Chondrocyte (in vitro differentiated cells): ENCODE measurements at places on chromosomes 2 and 18. TPM values are rescaled to one million over a fixed set of nuclear protein-coding genes. Genes with fewer than 3 reads are reported as not detected.
A peak's percentile ranks its signal among the peaks of the same experiment; 100 is the strongest.

GRCh38 chr2:167181134-167181533 is 292.9 kb downstream of the XIRP2 start:
- H3K36me3 ChIP-seq = no peaks in the 10 kb centered on the region
- H3K27me3 ChIP-seq = no peaks in the 10 kb centered on the region

GRCh38 chr2:207483477-207483876 is 46.3 kb upstream of the CREB1 start:
- no peak overlapping the region for H3K4me3 ChIP-seq
- no peak for DNase-seq
- H3K27ac ChIP-seq = no peak overlapping the region
- H3K4me1 ChIP-seq = peaks cover 48% of the 10 kb centered on the region
- H3K36me3 ChIP-seq = no peaks in the 10 kb centered on the region

GRCh38 chr2:48227617-48228344 is 302.2 kb upstream of the STON1 start:
- no peak overlapping the region for H3K4me3 ChIP-seq
- H3K27ac ChIP-seq = no peak overlapping the region
- H3K27me3 ChIP-seq = peaks cover 5% of the 10 kb centered on the region
- no peaks in the 10 kb centered on the region for H3K36me3 ChIP-seq
- no peak for DNase-seq

DNA sequence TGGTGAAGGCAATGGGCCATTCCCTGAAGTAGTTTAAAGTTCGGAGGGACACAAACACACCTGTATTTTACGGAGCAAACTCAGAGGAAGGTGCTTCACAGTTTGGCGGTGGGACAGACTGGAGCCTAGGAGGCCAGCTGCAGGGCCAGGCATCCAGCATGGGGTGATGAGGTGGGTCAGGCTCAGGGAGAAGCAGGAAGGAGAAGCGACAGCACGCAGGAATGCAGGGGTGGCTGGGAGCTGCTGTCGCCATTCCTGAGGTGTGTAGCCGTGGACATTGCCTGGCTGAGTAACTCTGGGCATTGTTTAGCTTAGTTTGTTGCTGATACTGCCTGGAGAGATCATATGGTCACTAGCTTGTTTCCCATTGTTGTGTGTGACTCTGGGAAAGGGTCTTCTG is 35.8 kb upstream of the METTL21A start:
- no peaks in the 10 kb centered on the region for H3K36me3 ChIP-seq
- no peak overlapping the region for H3K4me3 ChIP-seq
- H3K27me3 ChIP-seq = no peaks in the 10 kb centered on the region
- DNase-seq = no peak
- no peak overlapping the region for H3K27ac ChIP-seq

- no peak overlapping the region for H3K4me3 ChIP-seq
- no peak overlapping the region for H3K27ac ChIP-seq
- H3K27me3 ChIP-seq = no peaks in the 10 kb centered on the region
- peaks cover 18% of the 10 kb centered on the region for H3K4me1 ChIP-seq
- H3K36me3 ChIP-seq = peaks cover 13% of the 10 kb centered on the region
- DNase-seq = no peak
Measured at GRCh38 chr2:23642516-23642915, 257.5 kb downstream of the KLHL29 start.

GRCh38 chr2:120787111-120787821 is 51.6 kb downstream of the GLI2 start:
- H3K36me3 ChIP-seq = peaks cover 1% of the 10 kb centered on the region
- H3K4me3 ChIP-seq = no peak overlapping the region
- H3K4me1 ChIP-seq = peaks cover 40% of the 10 kb centered on the region
- DNase-seq = no peak

DNA sequence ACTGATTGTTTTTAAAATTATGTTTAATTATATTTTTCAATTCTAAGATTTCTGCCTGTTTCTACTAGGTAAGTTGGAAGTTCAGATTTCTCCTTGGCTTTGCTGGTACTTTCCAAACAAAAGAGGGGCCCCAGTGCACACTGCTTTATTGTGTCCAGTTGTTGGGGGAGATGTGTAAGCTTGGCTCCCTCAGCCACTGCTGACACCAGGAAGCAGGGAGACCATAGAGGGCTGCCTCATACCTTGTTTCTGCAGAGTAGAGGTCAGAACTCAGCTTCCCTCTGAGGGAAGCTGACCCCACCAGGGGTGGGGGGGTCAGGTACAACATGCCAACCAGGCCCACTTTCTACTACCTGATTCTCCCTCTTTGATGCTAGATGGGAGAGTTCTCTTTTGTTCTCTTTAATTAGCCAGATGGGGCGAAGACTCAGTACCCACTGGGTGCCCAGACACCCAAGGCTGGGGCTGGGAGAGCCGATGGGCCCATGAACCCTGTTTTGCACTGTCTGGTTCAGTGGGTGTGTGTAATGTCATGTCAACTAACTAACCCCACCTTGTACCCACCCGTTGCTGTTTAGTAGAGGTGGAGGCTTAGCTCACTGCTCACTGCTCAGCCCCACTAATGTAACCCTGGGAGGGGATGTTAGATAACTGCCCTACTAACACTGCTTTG is 14.7 kb downstream of the BCL2L11 start:
- H3K4me3 ChIP-seq = no peak overlapping the region
- no peak overlapping the region for H3K27ac ChIP-seq
- no peaks in the 10 kb centered on the region for H3K27me3 ChIP-seq

- peaks cover 74% of the 10 kb centered on the region for H3K4me1 ChIP-seq
- no peak overlapping the region for H3K4me3 ChIP-seq
- DNase-seq = no peak
- H3K36me3 ChIP-seq = peaks cover 43% of the 10 kb centered on the region
Measured at GRCh38 chr2:109447776-109448175, 166.0 kb downstream of the SEPTIN10 start.

- H3K4me1 ChIP-seq = no peaks in the 10 kb centered on the region
- no peaks in the 10 kb centered on the region for H3K36me3 ChIP-seq
- H3K4me3 ChIP-seq = no peak overlapping the region
- peaks cover 4% of the 10 kb centered on the region for H3K27me3 ChIP-seq
- DNase-seq = no peak
Measured at GRCh38 chr2:118936936-118937335, 5.1 kb upstream of the MARCO start.

Gene CIDEA
- not detected in 3 replicates for total RNA-seq

- no peak for DNase-seq
- peak overlapping the region; percentile 68 for H3K27ac ChIP-seq
- H3K27me3 ChIP-seq = peaks cover 2% of the 10 kb centered on the region
- peaks cover 32% of the 10 kb centered on the region for H3K4me1 ChIP-seq
Measured at GRCh38 chr2:48719480-48720177, 35.9 kb downstream of the LHCGR start.

Gene WNT6
- not detected in 3 replicates for total RNA-seq

GRCh38 chr18:78641689-78642231 is 337.9 kb upstream of the SALL3 start:
- no peak for DNase-seq
- no peaks in the 10 kb centered on the region for H3K27me3 ChIP-seq
- no peak overlapping the region for H3K4me3 ChIP-seq
- H3K27ac ChIP-seq = no peak overlapping the region
- no peaks in the 10 kb centered on the region for H3K4me1 ChIP-seq

DNA sequence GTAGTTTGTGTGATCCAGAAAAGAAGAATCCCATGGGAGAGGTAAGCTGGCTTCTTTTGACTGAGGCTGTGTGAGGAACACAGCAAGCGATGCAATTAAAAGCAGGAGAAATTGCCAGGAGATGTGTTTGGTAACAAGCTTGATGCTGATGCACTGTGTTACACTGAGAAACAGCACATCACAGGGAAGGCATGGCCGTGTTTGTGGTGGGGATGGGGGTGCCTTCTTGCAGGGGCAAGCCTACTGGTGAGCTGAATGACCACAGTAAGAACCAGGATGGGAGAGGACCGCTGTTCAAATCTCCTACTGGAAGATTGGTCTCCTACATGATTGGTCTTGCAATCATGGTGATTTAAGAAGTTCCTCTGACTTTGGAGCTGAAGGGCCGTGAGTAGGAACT is 477.7 kb upstream of the HS6ST1 start:
- peaks cover 27% of the 10 kb centered on the region for H3K27me3 ChIP-seq
- no peaks in the 10 kb centered on the region for H3K4me1 ChIP-seq
- DNase-seq = no peak
- H3K27ac ChIP-seq = no peak overlapping the region

GRCh38 chr2:27798948-27799645 is 27.6 kb downstream of the MRPL33 start:
- peaks cover 63% of the 10 kb centered on the region for H3K4me1 ChIP-seq
- no peaks in the 10 kb centered on the region for H3K36me3 ChIP-seq
- peak overlapping the region; percentile 98 for H3K27ac ChIP-seq
- no peak for DNase-seq
- H3K27me3 ChIP-seq = no peaks in the 10 kb centered on the region

GRCh38 chr18:21262979-21263378 is 20.9 kb downstream of the GREB1L start:
- DNase-seq = no peak
- H3K4me1 ChIP-seq = peaks cover 64% of the 10 kb centered on the region
- H3K27ac ChIP-seq = peak overlapping the region; percentile 83
- H3K4me3 ChIP-seq = no peak overlapping the region
- no peaks in the 10 kb centered on the region for H3K36me3 ChIP-seq

- peaks cover 8% of the 10 kb centered on the region for H3K27me3 ChIP-seq
- H3K27ac ChIP-seq = no peak overlapping the region
- H3K4me3 ChIP-seq = no peak overlapping the region
- no peaks in the 10 kb centered on the region for H3K4me1 ChIP-seq
- H3K36me3 ChIP-seq = no peaks in the 10 kb centered on the region
Measured at GRCh38 chr2:222180619-222181018, 118.2 kb downstream of the PAX3 start.

Gene REEP1
- 2.4 to 3.1 TPM (median 2.6 TPM) in 3 replicates for total RNA-seq

Gene CGREF1
- 9.6 to 15.9 TPM (median 13.5 TPM) in 3 replicates for total RNA-seq

- no peak overlapping the region for H3K27ac ChIP-seq
- no peaks in the 10 kb centered on the region for H3K27me3 ChIP-seq
- peaks cover 31% of the 10 kb centered on the region for H3K4me1 ChIP-seq
- no peak overlapping the region for H3K4me3 ChIP-seq
Measured at GRCh38 chr18:12589448-12589847, 68.5 kb downstream of the SPIRE1 start.

Gene POTEF
- 8.4 TPM in 2 of 3 replicates, not detected in the other for total RNA-seq

DNA sequence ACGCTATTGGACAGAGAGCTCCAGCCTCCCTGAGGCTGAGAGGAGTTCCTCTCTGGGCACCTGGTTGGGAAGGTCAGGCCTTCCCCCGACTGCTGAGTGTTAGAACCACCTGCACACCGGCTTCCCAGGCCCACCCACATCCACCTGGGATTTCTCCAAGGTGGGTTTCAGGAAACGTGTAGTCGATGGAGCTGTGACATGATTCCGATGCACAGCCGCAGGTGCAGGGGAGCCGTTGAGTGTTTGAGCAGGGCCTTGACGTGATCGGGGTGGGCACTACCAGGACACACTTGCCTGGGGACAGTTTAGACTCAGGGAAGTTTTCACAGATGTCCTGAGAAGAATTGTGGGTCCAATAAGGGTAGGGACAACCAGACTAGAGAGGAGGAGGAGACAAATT is 21.8 kb upstream of the GIGYF2 start:
- peak; percentile 52 for DNase-seq
- no peaks in the 10 kb centered on the region for H3K27me3 ChIP-seq
- H3K4me3 ChIP-seq = no peak overlapping the region
- peaks cover 14% of the 10 kb centered on the region for H3K4me1 ChIP-seq
- H3K36me3 ChIP-seq = peaks cover 46% of the 10 kb centered on the region

DNA sequence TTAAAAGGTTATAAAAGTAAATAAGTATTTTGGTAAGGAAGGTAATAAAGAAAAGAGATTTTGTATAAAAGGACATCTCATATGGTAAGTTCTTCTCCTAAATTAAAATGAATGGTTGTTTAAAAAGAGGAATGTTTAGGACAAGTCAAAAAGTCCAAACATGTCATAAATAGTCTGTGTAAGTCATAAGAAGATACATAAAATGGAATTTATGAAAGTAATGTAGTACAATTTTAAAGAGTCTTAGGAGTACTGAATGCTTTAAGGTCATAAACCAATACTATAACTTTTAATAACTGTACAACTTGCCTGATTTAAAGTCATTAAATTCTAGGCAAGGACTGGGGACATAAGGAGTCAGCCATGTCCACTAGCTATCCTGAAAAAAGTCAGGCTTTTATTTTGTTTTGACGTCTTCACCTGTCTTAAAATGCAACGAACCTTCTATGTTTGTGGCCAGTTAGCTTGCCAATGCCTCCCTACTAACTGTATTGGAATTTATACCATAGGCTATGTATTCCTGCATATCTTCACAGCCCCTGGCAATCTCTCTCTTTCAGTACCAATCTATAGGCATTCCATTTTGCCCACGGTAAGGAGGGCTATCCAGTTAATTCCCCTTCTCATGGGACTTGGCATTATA is 312.3 kb upstream of the LRRTM4 start:
- no peak overlapping the region for H3K4me3 ChIP-seq
- H3K27me3 ChIP-seq = no peaks in the 10 kb centered on the region
- no peak for DNase-seq
- H3K27ac ChIP-seq = no peak overlapping the region
- no peaks in the 10 kb centered on the region for H3K36me3 ChIP-seq

Gene SCN1A
- total RNA-seq = 0.05 TPM in 1 of 3 replicates, not detected in the others

Gene ZFP36L2
- 95.8 to 103 TPM (median 98.3 TPM) in 3 replicates for total RNA-seq

Gene FTCDNL1
- 0.34 to 1.2 TPM (median 0.65 TPM) in 3 replicates for total RNA-seq

Gene XDH
- 0.12 to 0.23 TPM (median 0.17 TPM) in 3 replicates for total RNA-seq

DNA sequence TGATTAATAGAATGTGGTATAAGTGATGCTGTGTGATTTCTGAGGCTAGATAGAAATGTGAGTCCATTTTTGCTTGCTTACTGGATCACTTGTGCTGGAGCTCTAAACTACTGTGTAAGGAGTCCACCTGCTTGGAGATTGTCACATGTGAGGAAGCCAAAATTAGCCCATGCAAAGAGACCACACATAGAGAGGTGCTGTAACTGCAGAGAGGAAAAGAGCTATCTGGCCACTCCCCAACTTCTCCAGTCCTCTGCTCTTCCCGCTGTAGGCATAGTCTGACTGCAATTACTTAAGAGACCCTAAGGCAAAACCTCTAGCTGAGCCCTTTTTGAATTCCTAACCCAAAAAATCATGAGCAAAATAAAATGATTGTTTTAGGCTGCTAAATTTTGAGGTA is 120.6 kb upstream of the FBXO11 start:
- no peaks in the 10 kb centered on the region for H3K36me3 ChIP-seq
- peaks cover 14% of the 10 kb centered on the region for H3K27me3 ChIP-seq
- H3K27ac ChIP-seq = no peak overlapping the region

DNA sequence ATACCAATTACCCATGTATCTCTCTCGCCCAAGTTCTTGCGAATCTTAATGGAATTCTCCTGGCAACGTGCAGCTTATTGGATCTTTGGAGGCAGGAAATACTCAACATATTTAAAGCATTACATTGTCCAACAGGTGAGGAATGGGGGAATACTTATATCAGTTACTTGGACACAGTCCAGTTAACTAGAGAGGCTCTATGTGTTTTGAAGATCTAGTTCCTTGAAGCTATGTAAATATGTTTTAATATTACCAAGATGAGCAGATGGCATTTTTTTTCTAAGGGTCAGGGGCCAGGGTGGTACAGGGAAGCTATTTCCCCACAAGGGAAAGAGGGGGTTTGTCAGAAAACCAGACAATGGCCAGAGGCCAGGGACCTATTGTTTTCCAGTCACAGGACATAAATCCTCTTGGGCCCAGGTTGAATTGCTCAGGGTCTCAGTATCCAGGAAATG is 26.8 kb upstream of the MC5R start:
- no peak for DNase-seq
- peak overlapping the region; percentile 41 for H3K4me3 ChIP-seq
- peaks cover 12% of the 10 kb centered on the region for H3K27me3 ChIP-seq
- H3K36me3 ChIP-seq = no peaks in the 10 kb centered on the region

Gene TDRD15
- 0.07 to 0.12 TPM (median 0.10 TPM) in 3 replicates for total RNA-seq
